Activated CD8-positive, alpha-beta memory T cell treated with anti-CD3 and anti-CD28 coated beads for 1 hour (primary cell): ENCODE measurements at places on chromosomes 7 and 10.

GRCh38 chr10:33524966-33525365, 190.5 kb upstream of the NRP1 start:
- DNase-seq = no peak

GRCh38 chr7:92967238-92967637, 130.9 kb upstream of the CDK6 start:
- DNase-seq = no peak

- no peak for DNase-seq
These were observed 5.4 kb downstream of the BMPER start for GRCh38 chr7:33910756-33911155.

DNA sequence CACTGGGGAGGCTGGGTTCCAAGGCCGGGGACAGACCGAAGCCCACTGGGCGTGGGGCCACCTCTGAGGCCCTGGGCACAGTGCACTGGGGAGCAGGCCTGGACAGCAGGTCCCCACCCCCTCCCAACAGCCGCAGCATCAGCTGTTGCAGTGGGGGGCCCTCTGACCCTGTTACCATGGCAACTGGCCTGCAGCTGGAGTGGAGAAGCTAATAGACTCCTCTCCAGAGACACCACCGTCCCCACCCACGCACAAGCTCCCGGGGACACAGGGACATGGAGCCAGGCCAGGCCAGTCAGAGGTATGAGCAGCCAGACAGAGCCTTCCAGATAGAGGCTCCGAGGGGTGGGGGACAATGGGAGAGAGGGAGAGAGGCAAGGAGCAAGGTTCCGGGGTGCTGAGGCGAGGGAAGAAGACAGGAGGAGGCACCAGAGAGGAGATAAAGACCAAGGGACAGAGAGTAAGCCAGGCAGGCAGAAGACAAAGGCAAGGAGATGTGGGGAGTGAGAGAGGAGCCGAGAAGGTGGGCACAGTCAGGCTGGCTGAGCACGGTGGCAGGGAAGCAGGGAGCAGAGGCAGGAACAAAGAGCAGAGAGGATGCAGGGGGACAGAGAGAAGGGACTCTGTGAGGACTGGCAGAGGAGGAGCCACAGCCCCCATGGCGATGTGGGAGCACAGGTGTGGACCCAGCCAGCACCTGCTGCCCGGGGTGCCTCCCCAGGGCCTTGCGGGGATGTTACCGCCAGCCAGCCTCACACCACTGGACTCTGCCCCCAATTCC, 6.7 kb downstream of the KCNH2 start:
- no peak for DNase-seq

- DNase-seq = no peak
These were observed 22.5 kb downstream of the CCDC186 start for GRCh38 chr10:114151486-114151885.

DNA sequence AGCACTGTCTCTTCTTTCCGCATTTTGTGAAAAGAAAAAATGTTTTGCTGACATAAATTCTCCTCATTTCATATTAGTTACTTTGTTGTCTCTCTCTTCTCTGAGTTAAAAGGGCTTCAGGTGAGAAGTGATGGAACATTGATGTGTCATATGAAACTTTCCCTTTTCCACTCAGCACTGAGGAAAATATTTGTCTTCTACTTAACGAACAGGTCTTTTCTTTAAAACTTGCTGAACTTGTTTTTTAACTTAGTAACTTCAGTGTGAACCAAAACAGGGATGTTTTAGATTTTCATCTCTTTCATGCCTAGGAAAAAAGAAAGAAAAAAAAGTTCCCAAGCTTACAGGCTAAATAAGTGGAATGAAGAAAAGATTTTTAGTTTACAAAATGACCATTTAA, 19.0 kb upstream of the TSPAN12 start:
- no peak for DNase-seq

GRCh38 chr7:17467386-17467945, 169.0 kb downstream of the AHR start:
- DNase-seq = no peak

DNA sequence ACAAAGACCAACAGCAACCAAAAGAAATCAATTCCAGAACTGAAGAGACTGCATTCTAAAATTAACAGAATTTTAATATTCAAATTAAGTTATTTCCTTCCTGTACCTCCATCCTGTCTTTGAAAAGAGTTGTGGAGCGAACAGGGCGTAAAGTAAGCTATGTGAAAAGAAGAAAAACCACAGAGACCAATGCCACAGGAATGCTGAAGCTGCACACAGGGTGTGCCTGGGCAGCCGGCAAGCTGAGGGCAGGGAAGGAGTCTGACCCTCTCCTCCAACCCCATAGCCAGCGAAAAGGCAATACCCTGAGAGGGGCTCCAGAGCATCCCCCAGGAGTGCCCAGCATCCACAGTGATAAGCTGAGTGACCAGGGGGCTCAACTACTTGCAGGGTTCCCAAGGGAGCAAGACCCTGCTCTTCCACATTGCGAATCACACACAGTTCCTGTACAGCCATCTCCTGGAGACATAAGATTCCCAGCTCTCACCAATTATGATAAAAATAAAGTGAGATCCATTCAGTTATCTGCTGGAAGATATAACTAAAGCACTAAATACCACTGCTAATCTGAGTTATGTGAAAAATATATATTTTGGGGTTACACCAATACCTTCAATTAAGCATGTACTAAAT, 93.8 kb downstream of the PARD3 start:
- no peak for DNase-seq

- DNase-seq = no peak
These were observed 570.8 kb upstream of the MGMT start for GRCh38 chr10:128896116-128896795.

DNA sequence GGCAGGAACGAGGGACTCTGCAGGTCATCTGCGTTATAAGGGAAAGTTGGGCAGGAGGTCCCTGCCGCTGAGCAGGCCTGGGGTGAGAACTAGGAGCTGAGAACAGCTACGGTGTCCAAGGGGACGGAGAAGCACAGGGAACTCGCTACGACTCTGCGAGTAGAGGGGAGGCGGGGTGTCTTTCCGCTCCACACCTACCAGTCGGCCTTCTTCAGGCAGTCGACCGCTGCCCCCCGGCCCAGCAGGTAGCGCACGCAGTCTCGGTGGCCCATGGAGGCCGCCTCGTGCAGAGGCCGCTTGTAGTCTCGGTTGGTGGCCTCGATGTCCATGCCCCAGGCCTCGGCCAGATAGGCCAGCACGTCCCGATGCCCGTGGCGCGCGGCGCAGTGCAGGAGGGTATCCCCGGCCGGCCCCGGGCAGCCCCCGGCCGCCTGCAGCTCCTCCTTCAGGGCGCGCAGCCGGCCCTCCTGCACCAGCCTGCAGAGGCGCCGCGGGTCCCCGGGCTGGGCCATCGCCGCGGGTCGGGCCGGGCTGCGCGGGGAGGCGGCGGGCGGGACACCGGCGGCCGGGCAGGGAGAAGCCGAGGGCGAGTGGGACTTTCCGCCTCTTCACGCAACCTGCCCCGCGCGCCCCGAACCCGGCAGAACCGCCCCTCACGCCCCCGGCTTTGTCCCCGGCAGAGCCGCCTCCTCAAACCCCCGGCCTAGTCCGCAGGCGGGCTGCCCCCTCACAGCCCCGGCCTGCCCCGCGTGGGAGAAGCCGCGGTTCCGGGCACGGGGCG, 660 bp downstream of the ANKRD16 start:
- DNase-seq = peak; percentile 11

DNA sequence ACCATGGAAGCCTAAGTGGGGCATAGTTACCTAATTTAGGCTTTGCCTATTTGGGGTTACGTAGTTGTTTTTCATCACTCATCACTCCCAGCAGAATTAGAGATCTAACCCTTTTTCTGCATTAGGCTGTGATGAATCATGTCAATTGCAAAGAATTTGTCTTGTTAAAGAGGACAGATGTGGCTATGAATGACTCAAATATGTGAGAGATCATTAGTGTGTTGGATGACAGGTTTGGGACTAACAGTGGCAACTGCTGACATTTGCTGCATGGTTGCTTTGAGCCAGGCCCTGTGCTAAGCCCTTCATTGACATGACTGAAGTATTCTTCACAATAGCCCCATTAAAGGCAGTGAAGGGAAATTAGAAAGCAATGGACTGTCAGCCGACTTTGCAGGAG, 83.4 kb upstream of the BMPER start:
- DNase-seq = no peak

DNA sequence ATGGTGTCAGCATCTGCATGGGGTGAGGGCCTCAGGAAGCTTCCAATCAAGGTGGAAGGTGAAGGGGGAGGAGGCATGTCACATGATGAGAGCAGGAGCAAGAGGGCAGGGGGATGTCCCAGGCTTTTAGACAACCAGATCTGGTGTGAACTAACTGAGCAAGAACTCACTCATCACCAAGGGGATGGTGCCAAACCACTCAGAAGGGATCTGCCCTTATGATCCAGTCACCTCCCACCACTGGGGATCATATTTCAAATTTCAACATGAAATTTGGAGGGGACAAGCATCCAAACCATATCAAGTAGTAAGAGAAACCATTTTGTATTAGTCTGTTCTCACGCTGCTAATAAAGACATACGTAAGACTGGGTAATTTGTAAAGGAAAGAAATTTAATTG, 33.6 kb downstream of the THNSL1 start:
- DNase-seq = no peak

- no peak for DNase-seq
These were observed 95.0 kb downstream of the MICALL2 start for GRCh38 chr7:1364068-1364905.

DNA sequence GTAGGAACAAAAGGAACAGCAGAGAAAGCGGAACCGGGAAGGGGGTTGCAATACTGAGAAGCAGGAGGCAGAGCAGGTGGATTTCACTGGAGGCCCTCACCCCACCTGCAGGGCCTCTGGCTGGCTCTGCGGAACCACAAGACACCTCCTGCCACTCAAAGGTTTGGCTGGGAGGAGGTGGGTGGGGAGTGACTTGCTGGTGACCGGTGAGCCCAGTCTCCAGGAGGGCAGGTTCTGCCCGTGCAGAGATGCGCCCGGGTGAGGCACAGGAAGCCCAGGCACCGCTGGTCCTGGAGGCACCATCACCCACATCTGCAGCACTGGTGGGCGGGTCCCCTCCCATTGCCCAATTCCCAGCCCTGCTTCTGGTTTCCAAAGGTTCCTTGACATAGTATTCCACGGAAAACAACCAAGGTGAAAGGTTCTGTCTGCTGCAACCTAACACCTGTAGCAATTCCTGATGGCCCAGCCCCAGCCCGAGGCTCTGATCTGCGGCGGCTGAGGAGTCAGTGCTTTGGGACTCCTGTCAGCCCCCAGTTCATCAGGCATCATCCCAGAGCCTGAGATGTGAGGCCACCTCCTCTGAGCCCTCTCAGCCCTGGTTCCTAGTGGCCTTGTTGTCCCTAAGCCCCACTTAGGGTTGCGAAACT, 64.4 kb downstream of the CALML3 start:
- DNase-seq = no peak

DNA sequence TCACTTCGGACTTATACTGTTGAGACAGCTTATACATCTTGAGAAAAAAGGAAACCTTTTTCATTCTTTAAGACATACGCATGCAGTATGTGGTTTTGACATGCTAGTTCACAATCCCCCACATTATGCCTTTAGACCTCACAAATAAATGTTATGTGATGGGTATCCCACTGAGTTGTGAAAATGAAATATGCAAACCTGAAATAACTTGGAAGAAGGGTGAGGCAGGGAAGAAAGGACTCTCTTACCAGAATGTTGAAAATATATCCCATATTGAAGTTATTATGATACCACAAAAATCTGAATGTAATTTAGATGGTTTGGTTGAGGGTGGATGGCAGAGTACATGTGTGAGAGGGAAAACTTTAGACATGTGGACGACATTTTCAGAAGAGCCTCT, 379.8 kb downstream of the BBS9 start:
- DNase-seq = no peak

DNA sequence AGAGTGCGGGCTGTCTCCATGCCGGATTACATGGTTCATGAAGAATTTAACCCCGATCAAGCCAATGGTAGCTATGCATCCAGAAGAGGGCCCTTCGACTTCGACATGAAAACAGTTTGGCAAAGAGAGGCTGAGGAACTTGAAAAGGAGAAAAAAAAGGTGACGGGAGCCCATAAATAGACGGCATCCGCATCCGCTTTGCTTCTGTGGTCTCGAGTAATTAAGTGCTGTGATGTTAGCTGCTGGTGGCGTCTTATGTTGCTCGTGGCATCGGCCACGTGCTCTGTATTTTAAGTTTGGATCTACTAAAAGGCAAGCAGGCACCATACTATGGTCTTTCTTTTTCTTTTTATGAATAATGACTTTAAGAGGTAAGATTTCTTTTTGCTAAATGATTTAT, 11.1 kb downstream of the C7orf57 start:
- DNase-seq = no peak

DNA sequence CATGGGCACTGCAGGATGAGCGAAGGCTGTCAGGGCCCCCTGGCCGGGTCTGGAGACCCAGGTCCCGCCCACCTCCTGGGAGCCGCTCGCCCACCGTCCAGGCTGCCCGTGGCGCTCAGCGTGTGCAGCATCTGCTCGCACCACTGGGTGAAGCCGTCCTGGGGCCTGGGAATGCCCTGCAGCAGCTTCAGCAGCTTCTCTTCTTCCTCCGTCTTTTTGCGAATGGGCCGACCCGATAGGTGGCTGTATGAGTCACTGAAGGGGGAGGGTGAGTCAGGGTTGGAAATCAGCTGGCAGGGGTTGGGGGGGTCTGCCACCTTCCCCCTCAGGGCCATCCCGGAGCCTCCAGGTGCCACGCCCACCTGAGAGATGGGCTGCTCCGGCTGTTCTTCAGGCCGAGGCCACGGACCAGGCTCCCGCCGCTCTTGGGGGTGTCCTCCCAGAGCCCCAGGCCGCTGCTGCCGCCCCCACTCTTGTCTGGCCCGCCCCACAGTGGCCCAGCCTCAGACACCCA, 8.7 kb downstream of the GNB2 start:
- no peak for DNase-seq

- no peak for DNase-seq
These were observed 77.3 kb downstream of the STK31 start for GRCh38 chr7:23787272-23787671.

- DNase-seq = no peak
These were observed 50.0 kb upstream of the KMT2E start for GRCh38 chr7:104963991-104964385.

DNA sequence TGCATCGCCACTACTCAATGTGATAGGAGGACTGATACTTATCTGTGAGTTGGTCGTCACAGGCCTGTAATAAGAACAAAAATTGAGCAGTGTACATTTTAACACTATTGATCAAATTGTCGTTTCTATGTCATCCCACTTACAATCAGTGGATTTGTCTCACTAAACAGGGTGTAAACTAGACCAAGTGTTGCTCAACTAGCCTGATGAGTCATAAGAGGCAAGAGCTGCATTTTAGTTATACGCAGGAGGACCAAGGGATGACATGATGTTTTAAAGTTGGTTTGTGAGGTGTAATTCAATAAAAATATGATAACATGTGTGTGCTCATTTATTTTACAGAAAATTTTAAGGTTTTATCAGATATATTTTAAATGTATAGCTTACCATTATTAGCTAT, 1239.2 kb downstream of the REEP3 start:
- DNase-seq = no peak
